ENCODE measurements at places on chromosomes 3 and 15.

GRCh38 chr15:46442184-46442583 is 807.4 kb downstream of the SQOR start:
- DNase-seq = no peak

DNA sequence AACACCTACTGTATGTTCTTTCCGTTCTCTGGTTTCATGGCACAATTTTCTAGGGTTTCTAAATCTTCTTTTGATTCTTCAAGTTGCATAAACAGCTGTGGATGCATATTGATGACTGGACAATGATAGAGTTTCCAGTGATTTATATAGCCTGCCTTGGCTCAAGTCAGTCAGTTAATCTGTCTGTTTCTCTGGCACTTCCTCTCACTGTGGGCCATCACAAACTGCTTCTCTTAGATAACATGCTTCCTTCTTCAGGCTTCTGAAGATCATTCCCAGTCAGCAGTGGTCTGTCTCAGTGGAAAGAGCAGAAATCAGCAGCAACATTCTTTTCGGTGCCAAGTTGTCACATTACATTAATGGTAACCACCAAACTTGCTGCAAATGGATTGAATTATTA is 207.2 kb downstream of the RYR3 start:
- DNase-seq = no peak

DNA sequence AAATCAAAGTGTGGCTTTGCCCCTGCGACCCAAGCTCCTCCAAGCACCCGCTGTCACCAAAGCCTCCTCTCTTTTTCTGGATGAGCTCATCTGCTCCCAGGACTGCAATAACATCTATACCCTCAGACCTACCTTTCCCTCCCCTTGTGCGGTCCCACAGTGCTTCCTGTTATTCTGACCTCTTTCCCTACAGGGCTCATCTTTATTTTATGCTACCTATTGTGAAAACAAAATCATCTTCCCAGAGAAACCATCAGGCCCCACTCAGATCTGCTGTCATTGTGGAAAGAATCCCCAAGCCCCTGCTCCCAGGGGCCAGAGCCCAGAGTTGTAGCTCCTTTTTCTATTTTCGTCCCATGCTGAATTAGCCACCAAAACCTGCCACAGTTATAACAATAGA is 162.2 kb downstream of the MEIS2 start:
- DNase-seq = no peak

DNA sequence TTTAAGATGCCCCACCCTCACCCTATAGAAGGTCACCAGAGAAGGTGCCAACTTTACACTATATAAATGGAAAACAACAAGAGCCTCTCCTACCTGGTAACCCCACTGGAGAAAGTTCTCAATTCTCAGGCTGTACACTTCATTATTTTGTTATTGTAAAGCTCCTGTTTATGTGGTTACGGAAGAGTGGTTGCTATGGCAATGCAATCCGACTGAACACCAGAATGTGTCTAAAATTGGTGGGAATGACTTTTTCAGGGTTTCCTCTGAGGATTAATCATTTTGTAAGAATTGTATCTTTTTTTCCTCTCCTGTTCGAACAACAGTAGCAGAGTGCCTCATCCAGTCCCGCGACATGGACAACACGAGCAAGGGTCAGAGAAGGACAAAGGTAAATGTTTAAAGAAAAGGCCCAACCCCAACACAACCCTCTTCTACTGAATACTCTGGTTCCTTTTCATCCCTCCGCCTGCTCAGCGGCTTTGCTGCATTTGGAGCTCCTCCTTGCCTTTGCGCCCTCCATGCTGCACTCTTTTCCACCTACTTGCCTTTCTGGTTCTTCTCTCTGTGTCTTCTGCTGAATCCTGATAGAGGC is 45.3 kb downstream of the DGKG start:
- no peak for DNase-seq

- peak; percentile 75 for DNase-seq
Observed at GRCh38 chr3:52001443-52001974, 5.8 kb upstream of the RPL29 start.

DNA sequence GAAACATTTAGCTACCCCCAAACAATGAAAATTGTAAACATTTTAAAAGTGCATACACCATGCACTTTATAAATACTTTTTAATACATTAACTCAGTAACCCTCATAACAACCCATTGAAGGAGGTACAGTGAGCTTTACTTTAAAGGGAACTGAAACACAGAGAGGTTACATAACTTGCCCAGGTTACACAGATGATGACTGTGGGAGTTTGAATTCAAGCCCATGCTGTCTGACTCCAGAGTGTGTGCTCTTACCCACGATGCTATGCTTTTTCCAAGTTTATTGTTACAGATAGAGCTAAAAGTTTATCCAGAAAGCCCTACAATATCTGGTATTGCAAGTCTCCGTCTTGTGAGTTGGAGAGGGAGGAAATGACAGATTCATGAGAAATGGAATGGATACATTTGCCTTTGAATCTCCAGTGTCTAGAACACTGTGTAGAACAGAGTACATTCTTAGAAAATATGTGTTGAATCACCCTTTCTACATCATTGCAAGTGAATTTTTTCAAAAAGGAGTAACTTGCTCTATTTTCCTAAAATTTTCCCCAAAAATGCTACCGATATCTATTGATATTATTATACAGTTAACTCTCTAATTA is 428.3 kb downstream of the NAALADL2 start:
- DNase-seq = no peak

All from activated CD4-positive, alpha-beta T cell treated with anti-CD3 and anti-CD28 coated beads for 1 hour (primary cell).